ENCODE measurements at places on chromosomes 16 and 17.
A peak's percentile ranks its signal among the peaks of the same experiment; 100 is the strongest.

GRCh38 chr16:68961778-68962402, 118.6 kb downstream of the TANGO6 start:
- no peak for DNase-seq

GRCh38 chr17:61383689-61384201, 15.9 kb upstream of the TBX2 start:
- DNase-seq = no peak

DNA sequence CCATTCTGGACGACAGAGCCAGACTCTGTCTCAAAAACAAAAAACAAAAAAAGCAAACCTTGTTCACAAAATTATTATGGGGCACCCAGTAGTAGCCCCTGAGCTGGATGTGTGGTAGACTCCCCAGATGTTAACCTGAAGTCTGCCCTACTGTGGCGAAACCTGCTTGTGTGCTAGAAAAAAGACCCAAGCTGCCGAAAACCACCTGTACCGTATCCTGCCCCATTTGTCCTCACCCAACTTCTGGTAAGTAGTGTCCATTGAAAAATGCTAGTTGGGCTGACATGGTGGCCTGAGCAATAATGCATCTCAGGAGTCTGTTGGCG, 9.1 kb downstream of the RMI2 start:
- DNase-seq = no peak

- DNase-seq = no peak
These were observed 115.6 kb upstream of the SDK2 start for GRCh38 chr17:73759734-73760438.

- DNase-seq = no peak
These were observed 25.6 kb downstream of the PIEZO1 start for GRCh38 chr16:88759245-88759975.

- DNase-seq = no peak
These were observed 6.0 kb upstream of the AQP8 start for GRCh38 chr16:25210758-25211157.

- DNase-seq = no peak
These were observed 3.4 kb downstream of the ASPSCR1 start for GRCh38 chr17:81980707-81981343.

- DNase-seq = no peak
These were observed 57.2 kb downstream of the NUP88 start for GRCh38 chr17:5362162-5362811.

- peak; percentile 5 for DNase-seq
These were observed 13.4 kb downstream of the IRF8 start for GRCh38 chr16:85912211-85912974.

DNA sequence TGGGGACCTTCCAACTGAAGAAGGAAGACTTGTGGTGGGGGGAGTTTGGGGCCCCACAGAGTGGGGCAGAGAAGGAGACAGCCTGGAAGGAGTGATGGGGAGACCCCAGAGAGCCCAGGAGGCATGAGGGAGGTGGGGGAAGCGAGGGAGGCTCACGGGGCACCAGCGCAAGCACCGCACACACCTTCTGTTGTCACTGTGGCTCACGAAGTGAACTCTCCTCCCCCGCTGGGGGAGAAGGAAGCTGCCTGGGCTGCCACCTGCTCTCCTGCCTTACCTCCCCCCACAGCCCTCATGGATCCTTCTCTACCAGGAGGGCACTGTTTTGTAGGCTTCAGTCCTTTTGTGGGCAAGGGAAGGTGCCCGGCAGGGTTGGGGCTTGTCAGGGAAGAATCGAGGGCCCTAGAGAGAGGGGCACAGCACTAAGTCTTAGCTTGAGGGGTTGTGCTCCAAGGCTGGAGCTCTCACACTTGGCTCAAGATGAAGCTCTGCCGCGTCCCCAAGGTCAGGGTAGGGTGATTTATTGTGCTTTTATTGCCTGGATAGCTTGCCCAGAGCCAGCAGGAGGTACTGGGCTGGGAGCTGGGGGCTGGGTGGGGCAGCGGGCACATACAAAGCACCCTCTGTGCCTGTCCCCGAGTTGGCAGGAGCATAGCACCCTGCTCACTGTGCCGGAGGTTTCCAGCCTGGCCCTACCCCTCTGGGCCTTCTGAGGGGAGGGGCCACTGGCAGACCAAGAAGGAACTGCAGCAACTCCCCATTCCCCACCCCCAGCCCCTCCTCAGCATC, 4.6 kb upstream of the STARD3 start:
- peak; percentile 34 for DNase-seq

DNA sequence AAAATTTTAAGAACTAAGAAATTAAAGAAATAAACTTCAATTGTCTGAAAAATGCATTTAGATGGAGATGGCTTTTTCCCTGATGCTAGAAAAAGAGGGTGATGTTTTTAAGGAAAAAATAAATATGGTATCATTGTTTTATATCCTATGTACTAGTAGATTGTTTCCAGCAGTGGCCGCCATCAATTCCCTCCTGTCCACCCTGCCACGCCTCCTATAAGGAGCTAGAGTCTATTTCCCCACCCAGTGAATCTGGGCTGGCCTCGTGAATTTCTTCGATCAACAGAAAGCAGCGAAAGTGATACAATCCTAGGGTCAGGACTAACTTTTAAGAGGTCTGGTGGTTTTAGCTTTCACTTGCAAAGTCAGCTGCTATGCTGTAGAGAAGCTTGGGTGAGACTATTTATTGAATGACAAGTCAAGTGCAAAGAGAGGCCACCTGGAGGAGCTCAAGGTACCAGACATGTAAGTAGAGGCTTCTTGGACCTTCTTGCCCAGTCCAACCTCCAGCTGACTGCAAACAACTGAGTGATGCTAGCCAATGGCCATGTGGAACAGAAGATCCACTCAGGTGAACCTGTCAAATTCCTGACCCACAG, 80.9 kb upstream of the MTMR4 start:
- no peak for DNase-seq

- DNase-seq = no peak
These were observed 71.3 kb downstream of the VAT1L start for GRCh38 chr16:77859493-77860232.

GRCh38 chr16:29729116-29729521, 16.7 kb downstream of the C16orf54 start:
- no peak for DNase-seq

DNA sequence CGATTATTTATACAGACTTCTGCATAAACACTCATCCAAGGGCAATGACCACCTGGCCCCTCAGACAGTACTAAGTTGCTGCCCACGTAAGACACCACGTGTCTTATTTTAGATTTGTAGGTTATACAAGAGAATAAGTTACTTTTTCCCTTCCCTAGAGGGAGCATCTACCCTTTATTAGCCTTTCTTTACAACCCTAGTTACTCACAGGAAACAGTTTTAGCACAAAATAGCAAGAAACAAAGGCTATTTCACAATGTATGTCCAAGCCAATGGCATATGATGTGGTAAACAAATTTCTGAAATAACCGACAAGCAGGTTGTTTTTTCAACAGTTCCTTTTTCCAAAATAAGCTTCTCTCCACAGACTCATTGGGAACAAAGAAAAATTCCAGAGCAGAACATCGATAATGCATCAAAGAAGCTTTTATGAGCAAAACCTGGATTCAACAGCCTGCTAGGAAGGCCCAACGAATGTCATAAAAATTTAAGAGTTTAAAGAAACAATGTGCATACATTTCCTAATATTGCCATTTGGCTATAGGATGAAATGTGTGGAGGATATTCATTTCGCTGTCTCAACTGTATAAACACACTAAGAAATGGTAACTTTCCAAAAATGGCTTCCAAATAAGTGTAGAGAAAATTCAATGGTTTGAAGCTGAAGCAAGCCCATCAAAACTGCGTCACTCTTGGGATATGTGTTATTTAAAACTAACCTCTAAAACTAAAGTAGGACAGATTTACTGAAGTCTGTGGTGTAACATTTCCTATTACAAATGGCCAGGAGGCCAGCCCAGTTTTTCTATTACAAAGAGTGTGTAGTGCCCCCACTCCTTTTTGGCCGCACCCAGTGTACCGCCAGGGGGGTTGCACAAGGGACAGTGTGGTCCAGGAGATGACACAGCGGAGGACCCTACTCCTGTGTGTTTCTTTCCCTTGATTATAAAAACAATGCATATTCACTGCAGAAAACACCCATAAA, 50.4 kb upstream of the ERN1 start:
- no peak for DNase-seq

- no peak for DNase-seq
These were observed 22.5 kb upstream of the NSMCE1 start for GRCh38 chr16:27291106-27291505.

- DNase-seq = no peak
These were observed 10.3 kb upstream of the NFAT5 start for GRCh38 chr16:69555437-69555836.

DNA sequence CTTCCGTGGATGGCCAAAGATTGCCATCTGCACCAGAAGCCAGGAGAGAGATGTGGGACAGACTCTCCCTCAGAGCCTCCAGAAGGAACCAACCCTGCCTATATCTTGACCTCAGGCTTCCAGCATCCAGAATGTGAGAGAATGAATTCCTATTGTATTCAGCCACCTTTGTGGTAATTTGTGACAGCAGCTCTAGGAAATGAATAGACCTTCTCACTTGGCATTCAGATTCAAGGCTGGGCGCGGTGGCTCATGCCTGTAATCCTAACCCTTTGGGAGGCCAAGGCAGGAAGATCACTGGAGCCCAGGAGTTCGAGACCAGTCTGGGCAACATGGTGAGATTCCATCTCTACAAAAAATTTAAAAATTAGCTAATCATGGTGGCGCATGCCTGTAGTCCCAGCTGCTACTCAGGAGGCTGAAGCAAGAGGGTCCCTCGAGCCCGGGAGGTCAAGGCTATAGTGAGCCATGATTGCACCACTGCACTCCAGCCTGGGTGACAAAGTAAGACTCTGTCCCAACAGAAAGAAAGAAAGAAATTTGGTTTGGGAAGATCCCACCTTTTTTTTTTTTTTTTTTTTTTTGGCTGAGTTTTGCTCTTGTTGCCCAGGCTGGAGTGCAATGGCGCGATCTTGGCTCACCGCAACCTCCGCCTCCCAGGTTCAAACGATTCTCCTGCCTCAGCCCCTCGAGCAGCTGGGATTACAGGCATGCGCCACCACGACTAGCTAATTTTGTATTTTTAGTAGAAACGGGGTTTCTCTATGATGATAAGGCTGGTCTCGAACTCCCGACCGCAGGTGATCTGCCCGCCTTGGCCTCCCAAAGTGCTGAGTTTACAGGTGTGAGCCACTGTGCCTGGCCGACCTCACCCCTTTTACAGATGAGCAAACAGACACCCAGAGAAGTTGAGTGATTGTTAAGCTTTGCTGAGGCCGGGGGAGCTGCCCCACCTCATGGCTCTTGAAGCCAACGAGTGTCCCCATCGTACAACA, 4.3 kb upstream of the CPSF4L start:
- no peak for DNase-seq

DNA sequence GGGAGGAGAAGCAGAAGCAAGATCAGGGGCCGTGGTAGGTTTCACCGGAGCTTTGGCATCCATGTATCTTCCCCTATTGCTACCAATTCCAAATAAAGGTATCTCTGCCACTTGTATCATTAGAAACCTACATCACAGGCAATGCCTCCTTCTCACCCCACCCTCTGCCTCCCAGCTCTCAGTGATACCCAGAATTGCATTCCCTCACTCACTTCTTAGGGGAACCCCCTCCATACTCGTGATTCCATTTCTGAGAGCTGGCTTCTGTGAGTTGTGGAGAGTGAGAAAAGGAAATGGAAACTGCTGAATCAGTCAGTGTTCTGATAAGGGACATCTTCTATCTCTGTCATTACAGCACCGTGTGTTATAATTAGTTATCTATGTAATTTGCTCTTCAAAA, 2.3 kb upstream of the CCL3 start:
- no peak for DNase-seq

DNA sequence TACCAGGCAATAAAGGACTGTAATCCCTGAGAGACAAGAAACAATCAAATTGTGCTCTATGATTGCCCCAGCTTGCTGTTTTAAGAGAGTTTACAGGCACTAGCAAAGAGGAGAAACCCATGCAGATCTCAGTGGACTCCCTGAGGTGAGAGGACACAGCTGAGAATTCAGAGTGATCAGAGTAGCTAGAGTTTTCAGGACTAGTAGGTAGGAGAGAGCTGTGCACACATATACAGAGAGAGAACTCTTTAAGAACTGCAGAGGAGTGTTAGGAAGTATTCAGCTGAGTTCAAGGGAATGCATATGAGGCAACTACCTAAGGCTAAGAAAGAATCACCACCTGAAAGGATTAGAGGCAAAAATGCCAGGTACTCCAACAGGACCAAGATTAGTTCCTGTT, 904.8 kb downstream of the CDH8 start:
- DNase-seq = no peak

- no peak for DNase-seq
These were observed 362.0 kb upstream of the XYLT1 start for GRCh38 chr16:17832738-17833137.

GRCh38 chr16:86590501-86591144, 12.3 kb downstream of the FOXL1 start:
- DNase-seq = no peak

GRCh38 chr16:12390644-12391043, 413.0 kb downstream of the CPPED1 start:
- DNase-seq = no peak

- DNase-seq = no peak
These were observed 8.4 kb upstream of the TRPV2 start for GRCh38 chr17:16406742-16407674.

GRCh38 chr16:50468749-50469078, 79.5 kb upstream of the NKD1 start:
- no peak for DNase-seq

GRCh38 chr16:23611936-23612335, 15.8 kb upstream of the NDUFAB1 start:
- no peak for DNase-seq

- DNase-seq = no peak
These were observed 52.2 kb downstream of the NDE1 start for GRCh38 chr16:15701975-15702970.

DNA sequence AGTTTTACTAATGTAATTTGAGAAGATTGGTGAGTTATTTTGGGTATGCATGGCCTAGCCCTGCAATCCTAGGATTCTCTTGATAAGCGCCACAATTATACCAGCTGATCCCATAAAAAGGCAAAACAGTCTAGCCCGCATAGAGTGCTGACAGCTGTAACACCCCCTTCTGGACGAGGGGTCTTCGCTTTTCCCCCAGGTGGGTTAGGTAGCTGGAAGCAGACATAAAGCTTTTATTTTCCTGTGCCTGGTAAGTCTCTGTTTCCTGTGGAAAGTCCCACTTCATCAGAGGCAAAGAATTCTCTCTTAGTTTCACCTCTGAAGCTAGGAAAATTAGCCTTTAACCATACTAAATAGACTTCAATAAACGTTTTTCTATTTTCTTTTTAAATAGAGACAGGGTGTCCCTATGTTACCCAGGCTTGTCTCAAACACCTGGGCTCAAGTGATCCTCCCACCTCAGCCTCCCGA, 108.3 kb downstream of the YPEL2 start:
- no peak for DNase-seq

- no peak for DNase-seq
These were observed 8.9 kb downstream of the NHERF2 start for GRCh38 chr16:2035431-2036199.

- DNase-seq = no peak
These were observed 49.9 kb upstream of the DNAH9 start for GRCh38 chr17:11548398-11548797.

DNA sequence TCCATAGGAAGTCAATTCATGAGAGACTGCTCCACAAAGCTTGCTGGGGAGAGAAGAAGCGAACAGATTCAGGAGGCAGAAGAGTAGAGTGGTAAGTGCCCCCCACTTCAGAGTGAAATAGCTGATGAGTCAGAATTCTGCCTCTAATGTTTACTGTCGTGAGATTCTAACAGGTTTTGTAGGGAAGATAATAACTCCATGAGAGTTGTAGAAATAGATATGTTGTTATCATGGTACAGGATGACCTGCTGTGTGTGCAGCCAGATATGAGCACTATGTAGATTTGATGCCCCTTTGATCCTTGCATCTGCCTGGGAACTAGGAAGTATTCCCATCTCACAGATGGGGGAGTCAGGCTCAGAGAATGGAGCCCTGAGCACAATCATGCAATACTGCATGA, 502.4 kb upstream of the CDH11 start:
- DNase-seq = no peak

Measured in dorsolateral prefrontal cortex (tissue), 122 donors.